Large intestine (tissue), 12 donors: ENCODE measurements at places on chromosomes 13 and 19. TPM values are rescaled to one million over a fixed set of nuclear protein-coding genes. Genes with fewer than 3 reads are reported as not detected.

GRCh38 chr19:41098762-41099161 is 10.5 kb downstream of the CYP2A13 start:
- no peaks in the 10 kb centered on the region for H3K36me3 ChIP-seq
- H3K4me1 ChIP-seq = no peaks in the 10 kb centered on the region
- DNase-seq = no peak
- peaks cover 4% of the 10 kb centered on the region for H3K27me3 ChIP-seq
- no peak overlapping the region for H3K27ac ChIP-seq

- no peaks in the 10 kb centered on the region for H3K27me3 ChIP-seq
- no peak for DNase-seq
- H3K27ac ChIP-seq = no peak overlapping the region
- H3K4me3 ChIP-seq = no peak overlapping the region
- H3K4me1 ChIP-seq = no peaks in the 10 kb centered on the region
Observed at GRCh38 chr13:24629320-24629719, 50.9 kb upstream of the ATP12A start.

KASH5 gene
- not detected for polyA plus RNA-seq

SPC24 gene
- 7.2 TPM for polyA plus RNA-seq

DNA sequence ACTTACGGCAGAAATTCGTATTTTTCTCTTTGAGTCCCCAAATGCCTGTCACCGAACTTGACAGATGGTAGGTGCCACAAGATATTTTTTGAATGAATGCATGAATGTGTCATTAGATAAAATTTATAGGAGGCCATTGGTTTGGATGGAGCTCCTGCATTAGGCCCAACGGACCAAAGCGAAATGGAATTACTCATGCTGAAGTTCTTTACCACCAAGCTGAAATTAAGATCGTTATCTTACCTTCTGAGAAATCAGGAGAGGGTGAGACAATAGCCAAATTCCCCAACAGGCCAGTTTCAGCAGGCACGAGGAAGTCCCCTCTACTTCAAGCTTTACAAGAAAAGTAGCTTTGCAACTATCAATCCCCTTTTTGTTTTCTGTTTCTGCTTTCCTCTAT is 452.5 kb upstream of the ARGLU1 start:
- no peaks in the 10 kb centered on the region for H3K36me3 ChIP-seq
- no peak for DNase-seq
- no peaks in the 10 kb centered on the region for H3K27me3 ChIP-seq
- no peak overlapping the region for H3K27ac ChIP-seq

PSG1 gene
- polyA plus RNA-seq = 0.06 TPM
